SHP77 treated with DMSO at 0.1 percent for 48 hours (cell line): ENCODE measurements at places on chromosomes 2 and 18.

- DNase-seq = no peak
These were observed 60.3 kb upstream of the DYNC1I2 start for GRCh38 chr2:171626949-171627348.

- peak; percentile 98 for DNase-seq
These were observed 294.4 kb upstream of the CHAC2 start for GRCh38 chr2:53473236-53473635.

- no peak for DNase-seq
These were observed 265.5 kb downstream of the TGIF1 start for GRCh38 chr18:3715231-3716080.

DNA sequence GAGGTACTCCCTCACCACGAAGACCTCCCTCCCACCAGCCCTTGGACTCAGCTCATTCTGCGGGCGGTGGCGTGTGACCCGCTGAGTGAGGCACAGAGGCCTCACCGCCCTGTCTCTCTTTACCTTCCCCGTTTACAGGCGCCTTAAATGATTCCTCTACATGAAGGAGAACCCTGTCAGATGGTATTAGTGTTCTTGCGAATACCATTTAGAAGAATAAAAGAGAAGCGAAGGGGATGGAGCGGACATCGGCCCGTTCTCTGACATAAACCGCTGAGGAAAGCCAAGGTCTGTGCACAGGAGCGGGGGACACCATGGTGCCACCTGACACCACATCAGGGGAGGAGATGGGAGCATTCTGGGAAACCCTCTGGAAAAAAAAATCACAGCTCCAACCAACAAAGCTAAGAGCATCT, 179.8 kb downstream of the HDAC4 start:
- DNase-seq = no peak

GRCh38 chr18:68177807-68178702, 536.9 kb downstream of the TMX3 start:
- DNase-seq = no peak

- no peak for DNase-seq
These were observed 11.8 kb upstream of the ATOH8 start for GRCh38 chr2:85741833-85742455.

DNA sequence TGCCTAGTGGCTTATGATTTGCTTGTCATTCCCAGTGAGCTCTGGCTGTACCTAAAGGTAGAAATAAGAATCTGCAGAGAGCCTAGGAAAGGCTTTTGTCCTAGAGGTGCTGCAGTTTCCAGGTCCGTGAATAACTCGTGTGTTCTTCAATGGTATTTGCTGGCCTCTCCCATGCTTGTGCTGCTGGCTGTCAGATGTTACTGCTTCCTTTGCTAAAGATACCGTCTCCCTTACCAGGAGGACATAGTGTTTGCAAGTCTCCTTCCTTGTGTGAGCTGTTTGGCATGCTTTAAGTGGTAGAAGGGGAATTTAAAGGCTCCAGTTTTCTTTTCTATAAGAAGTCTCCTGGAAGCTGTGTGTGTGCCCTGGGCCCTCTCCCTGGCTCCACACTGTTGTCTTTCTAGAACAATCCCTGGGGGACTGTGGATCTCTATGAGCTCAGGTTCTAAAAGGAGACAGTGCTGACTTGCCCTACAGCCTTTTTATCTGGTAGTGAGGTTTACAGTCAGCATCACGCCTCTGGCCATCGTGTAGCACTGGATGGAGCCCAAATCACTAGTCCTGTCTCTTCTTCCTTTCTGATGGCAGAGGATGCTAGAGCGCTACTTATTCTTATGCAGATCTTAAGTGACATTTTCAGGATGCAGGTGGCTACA, 65.8 kb downstream of the RNF144A start:
- no peak for DNase-seq

GRCh38 chr2:171741189-171741588, 53.9 kb downstream of the DYNC1I2 start:
- no peak for DNase-seq

- DNase-seq = no peak
These were observed 48.6 kb downstream of the DDX1 start for GRCh38 chr2:15640261-15640711.

DNA sequence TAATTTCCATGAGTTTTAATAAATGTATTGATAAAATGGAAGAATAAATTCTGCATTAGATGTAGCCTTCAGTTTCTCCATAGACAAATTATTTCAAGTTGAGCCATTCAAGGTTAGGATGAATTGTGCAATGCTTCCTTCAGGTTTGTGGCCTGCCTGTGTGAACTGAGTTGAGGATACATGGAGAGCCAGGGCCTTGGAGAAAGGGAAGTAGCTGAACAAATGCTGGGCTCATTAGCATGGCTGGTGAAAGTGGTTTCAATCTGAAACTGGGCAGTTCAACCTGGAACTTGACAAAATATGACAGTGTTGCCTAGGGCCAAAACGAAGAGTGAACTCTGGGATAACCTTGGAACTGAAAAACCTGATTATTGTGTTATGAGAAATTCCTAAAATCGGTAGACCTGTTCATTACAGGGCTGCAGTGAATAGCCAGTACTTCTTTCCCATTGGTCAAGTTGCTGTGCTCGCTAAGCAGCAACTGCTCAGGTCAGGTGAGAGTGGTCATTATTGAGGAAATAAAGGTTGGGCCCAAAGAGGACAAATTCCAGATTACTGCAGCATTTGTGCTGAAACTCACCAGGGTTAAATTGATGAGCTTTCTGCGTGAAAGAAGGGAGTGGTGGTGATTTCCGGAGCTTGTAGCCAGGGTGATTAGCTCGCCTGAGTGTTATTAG, 12.7 kb downstream of the INPP1 start:
- no peak for DNase-seq

DNA sequence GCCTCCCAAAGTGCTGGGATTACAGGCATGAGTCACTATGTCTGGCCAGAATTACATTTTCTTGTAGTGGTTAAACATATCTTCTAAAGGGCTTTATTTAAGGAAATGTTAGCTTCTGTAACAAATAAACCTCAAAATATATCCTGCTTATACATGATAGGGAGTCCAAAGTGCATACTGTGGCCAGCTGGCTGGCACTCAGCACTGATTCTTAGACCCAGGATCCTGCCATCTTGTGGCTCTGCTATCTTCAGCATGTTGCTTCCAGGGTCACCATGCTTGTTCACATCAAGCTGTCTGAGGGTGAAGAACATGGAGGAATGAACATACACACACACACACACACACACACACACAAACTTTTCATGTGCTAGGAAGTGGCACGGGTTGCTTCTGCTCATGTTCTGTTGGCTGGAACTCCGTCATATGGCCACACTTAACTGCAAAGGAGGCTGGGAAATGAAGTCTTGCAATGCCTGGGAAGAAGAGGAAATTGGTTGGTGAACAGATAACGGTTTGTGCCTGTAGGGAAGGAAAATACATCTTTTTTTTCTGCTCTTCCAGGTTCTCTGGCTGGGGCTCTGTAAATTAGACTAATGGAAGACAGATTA, 40.0 kb downstream of the NPPC start:
- DNase-seq = no peak

DNA sequence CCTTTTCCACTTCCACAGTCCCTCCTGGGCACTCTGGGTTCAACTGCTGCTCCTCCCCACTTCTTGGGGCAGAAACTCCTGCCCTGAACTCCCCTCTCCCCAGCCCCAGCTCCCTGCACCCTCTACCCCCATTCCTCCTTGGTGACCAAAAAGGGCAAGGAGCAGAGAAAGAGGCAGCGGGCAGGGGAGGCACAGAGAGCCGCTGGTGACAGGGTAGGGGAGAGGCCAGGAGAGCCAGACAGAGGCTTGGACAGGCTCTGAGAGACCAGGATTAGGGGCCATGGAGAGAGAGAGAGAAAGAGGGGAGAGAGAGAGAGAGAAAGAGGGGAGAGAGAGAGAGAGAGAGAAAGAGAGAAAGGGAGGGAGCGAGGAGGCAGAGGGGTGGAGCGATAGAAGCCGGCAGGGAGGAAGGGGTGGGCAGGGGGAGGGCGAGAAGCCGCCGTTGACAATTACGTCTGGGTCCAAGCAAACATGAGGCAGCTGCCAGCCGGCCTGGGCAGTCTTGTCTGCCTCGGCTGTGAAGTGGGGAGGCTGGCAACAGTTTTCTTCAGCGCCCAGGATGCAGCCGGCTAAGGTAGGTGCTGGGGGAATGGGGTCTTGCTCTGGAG, at the start of gene KCNIP3:
KCNIP3 (plus strand) TSS at position 468 of the 608 bp plus-strand sequence; CDS start at position 560, 92 bp downstream.
- DNase-seq = peak; percentile 60

GRCh38 chr18:48813833-48814489, 136.8 kb downstream of the SMAD7 start:
- no peak for DNase-seq

GRCh38 chr18:68734308-68734707, 19.4 kb upstream of the TMX3 start:
- DNase-seq = no peak
